ENCODE measurements at places on chromosomes 6 and 20.

DNA sequence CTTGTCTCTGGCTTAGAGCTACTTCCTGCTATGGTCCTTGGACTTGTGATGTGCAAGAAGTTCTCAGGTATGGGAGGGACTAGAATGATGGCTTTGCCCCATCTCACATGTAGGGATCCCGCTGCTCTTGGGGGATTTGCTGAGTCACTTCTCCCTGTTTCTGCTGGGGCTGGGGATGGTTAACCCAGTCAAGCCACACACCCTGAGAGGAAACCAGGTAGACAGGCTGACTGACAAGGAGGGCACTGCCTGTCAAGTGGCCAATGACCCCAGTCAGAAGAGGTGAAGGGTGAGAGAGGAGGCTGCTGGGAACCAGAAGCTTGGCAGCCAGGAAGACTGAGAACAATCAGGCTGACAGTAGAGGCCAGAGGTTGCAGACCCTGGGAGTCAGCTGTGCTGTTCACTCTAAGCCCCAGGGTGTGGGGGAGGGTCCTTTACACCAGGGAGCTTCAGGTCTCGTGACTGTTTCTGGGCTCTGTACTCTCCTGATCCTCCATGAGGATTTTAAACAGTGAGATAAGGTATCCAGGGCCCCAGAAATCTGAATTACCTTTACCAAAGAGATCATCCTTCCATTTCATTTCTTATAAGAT, 34.6 kb downstream of the HLA-F start:
- DNase-seq, result no peak

DNA sequence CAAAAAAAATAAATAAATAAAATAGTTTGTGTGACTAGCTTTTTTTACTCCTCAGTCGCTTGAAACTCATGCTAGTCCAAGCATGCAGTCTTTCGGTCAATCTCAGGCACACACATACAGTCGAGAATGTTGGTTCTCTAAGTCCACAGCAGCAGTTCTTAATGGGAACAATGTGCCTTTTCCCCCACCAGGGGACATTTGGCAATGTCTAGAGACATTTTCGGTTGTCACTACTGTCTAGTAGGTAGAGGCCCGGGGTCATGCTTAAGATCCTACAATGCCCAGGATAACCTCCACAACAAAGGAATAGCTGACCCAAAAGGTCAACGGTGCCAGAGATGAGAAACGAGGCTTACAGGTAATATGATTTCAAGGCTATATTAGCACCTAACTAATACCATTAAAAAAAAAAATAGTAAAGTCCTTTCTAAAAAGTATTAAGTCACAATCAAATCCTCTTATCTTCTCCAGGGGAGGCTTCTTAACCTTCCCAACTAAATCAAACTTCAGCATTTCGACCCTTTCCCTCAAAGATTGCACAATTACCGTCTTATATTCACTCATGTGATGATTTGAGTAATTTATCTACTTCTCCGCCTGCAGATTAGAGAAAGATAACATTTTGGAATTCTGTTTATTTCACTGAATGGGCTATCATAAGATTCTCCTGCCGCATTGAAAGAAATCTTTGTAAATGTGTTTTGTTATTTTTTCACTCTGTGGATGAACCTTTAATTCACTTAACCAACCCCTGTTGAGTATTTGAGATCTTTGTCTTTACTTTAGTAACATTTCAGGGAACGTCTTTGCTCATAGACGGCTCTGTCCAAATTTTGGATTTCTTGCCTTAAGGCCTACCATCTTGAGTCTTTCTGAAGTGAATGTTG, 8.1 kb upstream of the SALL4 start:
- no peak for DNase-seq

GRCh38 chr6:13425270-13425873, 62.0 kb downstream of the GFOD1 start:
- no peak for DNase-seq

GRCh38 chr6:28408076-28408802, 8.7 kb upstream of the ZSCAN12 start:
- no peak for DNase-seq

DNA sequence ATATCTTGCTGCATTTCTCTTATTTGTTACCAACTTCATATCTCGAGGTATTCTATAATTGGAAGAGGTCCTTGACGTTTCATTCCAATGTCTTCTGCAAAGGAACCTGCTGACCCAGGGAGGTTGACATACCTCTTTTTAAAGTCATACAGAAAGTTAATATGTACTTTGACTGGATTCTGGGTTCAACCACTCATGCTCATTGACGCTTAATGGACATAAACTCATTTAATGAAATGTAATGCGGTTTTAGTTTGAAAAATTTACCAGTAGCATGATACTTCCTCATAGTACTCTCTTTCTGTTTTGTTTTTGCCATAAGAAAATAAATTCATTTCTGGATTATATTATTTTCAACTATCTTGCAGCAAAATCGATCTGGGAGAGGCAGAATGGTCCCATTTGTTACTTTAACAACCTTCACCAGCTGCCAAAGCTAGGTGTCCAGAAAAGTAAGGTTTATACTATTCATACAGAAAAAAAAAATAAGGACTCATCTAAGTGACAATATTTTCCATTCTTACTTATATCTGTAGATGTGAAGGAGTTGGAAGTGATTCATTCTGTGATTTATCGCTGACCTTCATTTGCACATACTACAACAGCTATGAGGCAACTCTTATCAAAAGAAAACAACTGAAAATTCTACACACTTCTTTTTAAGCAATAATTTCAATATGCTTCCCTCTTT, 101.6 kb downstream of the ATXN1 start:
- DNase-seq, result no peak

- DNase-seq, result no peak
Measured at GRCh38 chr6:145562771-145563615, 172.3 kb downstream of the EPM2A start.

- DNase-seq, result no peak
Measured at GRCh38 chr6:88596801-88597200, 366.6 kb downstream of the RNGTT start.

- no peak for DNase-seq
Measured at GRCh38 chr6:140812636-140813035, 1320.1 kb upstream of the GJE1 start.

- DNase-seq, result peak; percentile 75
Measured at GRCh38 chr6:37705239-37706051, 7.8 kb upstream of the MDGA1 start.

DNA sequence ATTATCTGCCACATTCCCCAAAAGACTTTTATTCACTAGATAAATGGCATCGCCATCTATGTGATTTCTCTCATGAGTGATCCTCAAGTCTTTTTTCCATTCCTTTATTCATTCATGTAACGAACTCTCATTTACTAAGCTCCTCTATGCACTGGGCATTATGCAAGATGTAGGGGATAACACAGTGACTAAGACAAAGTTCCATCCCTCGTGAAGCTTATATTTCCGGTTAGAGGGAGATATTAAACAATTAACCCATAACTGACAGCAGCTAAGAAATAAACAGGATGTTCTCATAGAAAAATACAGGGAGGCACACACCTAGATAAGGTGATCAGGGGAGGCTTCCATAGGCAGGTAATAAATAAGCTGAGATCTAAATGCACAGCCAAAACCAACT, 17.2 kb upstream of the PREX1 start:
- no peak for DNase-seq

DNA sequence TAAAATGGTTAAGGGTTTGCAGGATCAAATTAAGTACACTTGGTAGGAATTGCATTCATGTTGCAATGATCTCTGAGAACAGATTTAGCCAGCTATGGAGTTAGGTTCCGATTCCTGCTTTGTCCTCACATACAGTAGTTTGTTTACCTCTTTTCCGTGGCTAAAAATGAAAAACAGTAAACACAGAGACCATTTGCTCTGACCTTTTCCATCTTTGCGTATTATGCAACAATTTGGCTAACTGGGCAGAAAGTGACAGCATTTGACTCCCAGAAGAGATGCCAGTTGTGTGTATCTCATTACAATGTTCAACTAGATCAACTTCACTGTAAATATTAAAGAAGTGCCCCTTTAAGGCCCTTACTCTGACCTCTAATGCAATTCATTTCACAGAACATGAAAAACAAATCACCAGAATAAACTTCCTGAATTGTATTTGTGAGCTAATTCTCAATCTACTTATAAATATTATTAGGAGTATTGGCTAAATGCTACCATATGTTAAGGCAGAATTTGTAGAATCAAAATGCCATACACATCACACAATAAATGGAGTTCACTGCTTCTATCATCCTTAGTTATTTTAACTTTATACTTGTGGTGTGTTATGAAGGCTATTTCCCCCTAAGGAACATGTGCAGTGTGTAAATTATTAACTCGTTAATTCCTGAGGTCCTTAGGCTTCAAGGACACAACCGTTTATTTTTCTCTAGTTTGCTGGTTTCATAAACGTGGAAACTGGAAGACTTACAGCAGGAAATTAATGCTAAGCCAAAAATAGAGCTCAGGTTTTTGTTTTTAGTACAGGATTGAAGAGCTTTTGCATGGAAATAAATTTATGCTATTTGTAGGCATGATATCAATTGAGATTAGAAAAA, 380.7 kb upstream of the CITED2 start:
- DNase-seq, result no peak

DNA sequence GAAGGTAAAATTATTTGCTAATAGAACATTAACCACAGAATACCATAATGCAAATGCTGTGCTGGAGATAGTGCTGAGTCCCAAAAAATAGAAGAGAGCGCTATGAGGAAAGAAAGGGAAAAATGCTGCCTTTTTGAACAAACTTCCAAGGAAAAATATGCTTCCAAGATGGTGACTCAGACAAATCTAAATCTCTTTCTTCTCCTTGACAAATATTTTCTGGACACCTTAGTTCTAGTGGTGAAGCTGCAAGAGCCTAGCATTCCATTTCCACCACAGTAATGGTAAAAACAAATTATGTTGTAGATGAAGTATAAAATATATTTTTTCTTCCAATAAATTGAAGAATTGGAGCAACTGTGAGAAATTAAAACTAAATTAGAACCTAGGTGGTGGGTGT, 155.6 kb upstream of the TBX18 start:
- DNase-seq, result no peak

DNA sequence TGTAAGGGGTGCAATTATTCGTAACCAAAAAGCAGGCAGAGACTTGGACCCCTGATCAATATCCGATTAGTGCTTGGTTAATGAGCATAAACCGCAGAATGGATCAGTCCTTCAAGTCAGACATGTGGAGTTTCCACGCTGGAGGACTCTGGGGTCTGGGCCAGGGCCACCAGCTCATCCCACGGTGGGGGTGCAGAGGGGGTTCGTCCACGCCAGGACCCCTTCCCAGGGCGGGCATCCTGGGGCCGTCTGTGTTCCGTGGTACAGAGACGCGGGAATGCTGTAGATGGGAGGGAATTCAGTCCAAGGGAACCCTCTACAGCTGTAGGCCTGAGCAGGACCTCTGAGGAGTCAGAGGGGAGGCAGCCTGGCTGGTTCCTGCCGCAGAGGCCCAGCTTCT, 197.7 kb downstream of the TAF4 start:
- DNase-seq, result no peak

- no peak for DNase-seq
Measured at GRCh38 chr6:106959985-106960384, 14.5 kb downstream of the CD24 start.

DNA sequence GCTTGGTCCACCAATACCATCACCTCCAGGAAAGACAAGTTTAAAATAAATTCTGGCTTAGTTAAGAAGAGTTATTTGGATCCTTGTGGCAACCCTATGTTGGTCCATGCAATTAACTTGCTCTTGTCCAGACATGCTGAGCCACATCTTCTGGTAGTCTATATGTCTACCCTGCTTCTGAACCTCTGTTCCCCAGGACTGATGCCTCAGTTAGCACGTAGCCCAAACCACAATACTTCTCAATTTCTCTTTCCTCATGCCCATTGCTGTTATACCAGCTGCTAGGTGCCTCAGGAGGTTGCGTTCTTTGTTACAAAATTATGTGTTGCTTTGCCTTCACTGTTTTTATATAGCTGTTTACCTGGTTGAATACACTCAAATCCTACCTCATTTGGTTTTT, 116.4 kb upstream of the KCNQ5 start:
- DNase-seq, result no peak

DNA sequence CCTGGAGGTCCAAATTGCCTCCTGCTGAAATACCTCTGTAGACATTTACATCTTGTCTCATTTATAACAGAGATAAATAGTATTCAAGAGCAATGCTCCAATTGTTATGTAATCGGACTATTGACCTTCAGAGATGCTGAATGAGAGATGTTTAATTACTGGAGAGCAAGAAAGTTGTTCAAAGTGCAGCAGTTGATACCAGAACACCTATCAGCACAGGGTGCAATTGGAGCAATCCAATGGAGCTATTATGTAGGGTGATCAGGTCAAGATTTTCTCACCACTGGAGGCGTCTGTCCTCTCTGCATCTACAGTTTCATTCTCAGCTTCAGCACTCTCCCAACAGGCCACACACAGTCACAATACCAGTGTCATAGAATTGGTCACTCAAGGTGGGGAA, 19.5 kb upstream of the TMX4 start:
- DNase-seq, result no peak

GRCh38 chr6:158095031-158095430, 73.0 kb downstream of the SERAC1 start:
- no peak for DNase-seq

GRCh38 chr20:61186771-61187472, 65.1 kb upstream of the CDH4 start:
- DNase-seq, result no peak

DNA sequence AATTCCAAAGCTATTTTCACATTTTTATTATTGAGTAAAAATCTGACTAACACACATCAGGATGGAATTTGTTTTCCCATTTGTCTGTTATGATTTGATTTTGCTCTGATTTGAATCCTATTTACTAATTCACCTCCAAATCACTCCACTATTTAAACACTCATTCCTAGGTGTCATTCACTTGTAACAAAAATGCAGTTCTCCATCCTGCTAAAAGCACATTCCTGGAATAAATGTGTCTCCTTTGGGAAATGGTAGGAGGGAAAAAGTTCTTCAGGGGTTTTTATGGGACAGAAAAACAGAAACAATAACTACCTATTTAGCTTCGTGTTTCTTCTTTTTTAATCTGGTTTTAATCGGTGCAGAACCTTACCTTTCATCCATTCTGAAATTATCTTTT, 494.1 kb upstream of the CITED2 start:
- no peak for DNase-seq

DNA sequence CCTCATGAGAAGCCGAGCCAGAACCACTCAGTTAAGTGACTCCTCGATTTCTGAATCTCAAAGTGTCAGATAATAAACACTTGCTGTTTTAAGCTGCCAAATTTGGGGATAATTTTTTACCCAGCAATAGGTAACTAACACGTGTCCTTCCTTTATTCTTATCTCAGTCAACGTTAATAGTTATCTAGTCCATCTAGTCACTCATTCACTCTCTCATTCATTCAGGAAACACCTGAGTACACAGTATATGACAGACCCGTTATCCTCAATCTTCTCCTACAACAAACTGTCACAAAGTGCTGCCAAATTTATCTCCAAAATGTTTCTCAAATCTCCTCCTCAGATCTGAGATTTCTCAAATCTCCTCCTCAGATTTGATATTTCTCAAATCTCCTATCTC, 13.1 kb downstream of the FAM184A start:
- no peak for DNase-seq

GRCh38 chr6:110178626-110179405, 654 bp downstream of the WASF1 start:
- DNase-seq, result peak; percentile 69
